ENCODE measurements at places on chromosomes 7 and 10.

DNA sequence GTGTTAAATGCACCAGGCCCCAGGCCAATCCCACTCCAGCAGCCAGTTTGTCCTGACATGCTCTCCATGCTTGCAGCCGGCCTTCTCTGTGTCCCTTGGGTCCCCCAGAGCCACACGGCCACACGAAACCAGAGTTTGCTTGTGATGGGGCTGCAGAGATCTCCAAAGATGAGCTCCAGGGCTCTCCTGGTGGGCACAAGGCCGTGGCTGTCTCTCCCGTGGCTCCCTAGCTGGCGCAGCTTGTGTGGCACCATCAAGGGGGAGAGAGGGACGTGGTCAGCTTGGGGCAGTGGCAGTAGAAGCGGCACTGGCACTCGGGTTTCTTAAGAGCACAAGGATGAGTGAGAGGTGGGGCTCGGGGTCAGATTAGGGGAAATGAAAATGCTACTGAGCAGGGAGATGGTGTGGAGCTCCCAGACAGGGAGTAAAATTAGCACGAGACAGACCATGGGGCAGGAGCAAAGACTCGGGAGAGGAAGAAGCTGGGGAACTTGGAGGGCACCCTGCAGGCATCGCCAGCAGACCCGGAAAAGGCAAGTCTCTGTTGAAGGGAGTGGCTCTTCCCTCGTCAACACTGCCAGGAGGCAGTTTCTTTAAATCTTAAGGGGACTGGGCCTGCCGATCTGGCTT is 572.5 kb upstream of the FOXK1 start:
- DNase-seq, result no peak

DNA sequence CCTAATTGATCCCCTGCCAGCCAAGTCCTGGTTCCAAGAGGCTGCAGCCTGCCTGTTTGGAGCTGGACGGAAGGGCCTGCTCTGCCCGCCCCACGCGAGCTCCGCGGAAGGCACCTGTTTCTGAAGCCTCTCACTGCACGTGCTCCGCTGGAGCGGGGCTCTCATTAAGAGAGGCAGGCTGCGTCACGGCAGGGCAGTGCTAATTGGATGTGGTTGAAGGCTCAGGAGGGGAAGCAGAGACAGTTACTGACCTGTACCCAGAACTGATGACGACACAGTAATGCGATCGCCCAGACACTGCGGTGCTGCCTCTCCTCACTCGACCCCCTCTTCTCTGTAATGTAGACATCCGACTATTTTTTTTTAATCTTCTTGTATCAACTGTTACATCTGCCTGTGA is 411.1 kb upstream of the MGMT start:
- DNase-seq, result no peak

DNA sequence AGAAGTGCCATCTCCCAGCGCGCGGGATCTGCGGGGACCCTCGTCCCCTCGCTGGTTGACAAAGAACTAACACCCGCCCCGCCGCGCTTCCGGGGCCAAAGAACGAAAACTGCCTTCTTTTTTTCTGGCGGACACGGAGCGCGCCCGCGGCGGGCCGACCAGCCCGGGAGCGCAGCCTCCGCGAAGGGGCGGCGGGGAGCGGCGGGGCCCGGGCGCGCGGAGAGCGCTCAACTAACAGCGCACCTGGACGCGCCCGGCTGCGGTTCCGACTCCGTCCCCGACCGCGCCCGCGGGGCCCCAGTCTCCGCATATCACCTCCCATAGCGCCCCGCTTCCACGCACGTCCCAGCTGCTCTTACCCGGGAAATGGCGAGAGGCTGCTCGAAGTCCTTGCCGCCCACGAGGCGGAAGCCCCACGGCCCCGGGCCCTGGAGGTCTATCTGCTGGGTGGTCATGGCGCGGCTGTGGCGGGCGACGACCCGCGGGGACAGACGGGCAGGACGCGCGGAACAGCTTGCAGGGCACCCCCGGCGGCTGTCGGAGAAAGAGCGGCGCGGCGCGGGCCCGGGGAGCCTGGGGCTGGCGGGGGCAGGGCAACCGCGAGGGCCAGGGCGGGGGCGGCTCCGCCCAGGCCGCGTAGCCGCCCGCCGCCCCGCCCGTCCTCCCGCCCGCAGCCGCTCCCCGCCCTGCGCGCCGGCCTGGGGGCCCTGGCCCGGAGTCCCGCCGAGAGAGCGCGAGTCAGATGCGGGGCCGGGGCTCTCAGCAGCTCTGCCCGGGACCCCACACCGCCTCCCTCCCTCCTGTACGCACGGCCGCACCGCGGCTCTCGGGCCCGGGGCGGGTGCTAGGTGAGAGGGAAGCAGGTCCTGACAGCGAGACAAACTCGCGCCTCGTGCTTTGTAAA is at the start of gene PDLIM1:
TSS of gene PDLIM1 (minus strand) at position 543 of the 904 bp plus-strand sequence. CDS start at position 455, 88 bp downstream.
- DNase-seq, result no peak

- no peak for DNase-seq
These were observed 94.2 kb downstream of the C10orf90 start for GRCh38 chr10:126576336-126576735.

GRCh38 chr10:75593692-75594556 is 162.5 kb downstream of the LRMDA start:
- no peak for DNase-seq

DNA sequence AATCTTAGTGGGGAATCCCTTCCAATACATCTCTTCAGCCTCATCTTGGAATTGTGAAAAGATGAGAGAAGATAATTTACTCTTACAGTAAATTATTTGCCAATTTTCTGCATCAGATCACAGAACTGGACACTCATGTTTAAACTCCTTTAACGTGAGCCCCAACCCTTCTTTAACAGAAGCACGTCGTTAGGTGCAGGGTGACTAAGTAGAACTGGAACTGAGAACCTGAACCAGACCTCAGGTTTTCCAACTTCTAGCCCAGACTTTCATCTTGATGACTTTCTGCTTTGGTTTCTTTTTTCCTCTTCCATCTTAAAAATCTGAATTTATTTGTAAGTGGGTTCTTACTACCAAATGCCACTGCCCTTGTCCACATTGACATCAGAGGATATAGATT is 57.2 kb upstream of the LYZL2 start:
- no peak for DNase-seq

DNA sequence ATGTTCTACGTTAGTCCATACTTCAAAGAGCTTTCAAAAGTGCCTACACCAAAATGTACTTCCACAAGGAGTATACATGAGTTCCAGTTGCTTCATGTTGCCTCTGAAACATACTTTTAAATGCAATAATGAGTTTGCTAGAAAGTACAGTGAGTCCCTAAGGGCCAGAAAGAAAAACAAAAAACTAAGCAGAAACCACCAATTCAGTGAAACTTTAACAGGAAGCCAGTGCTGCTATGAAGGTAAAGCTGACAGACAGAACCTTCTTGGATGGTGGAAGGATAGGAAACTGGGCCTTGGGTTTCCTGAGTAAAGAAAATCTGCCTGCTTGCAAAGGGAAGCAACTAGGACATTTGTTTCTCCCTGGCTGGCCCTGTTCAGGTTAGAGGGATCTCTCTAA is 104.2 kb downstream of the CTTNBP2 start:
- DNase-seq, result no peak

DNA sequence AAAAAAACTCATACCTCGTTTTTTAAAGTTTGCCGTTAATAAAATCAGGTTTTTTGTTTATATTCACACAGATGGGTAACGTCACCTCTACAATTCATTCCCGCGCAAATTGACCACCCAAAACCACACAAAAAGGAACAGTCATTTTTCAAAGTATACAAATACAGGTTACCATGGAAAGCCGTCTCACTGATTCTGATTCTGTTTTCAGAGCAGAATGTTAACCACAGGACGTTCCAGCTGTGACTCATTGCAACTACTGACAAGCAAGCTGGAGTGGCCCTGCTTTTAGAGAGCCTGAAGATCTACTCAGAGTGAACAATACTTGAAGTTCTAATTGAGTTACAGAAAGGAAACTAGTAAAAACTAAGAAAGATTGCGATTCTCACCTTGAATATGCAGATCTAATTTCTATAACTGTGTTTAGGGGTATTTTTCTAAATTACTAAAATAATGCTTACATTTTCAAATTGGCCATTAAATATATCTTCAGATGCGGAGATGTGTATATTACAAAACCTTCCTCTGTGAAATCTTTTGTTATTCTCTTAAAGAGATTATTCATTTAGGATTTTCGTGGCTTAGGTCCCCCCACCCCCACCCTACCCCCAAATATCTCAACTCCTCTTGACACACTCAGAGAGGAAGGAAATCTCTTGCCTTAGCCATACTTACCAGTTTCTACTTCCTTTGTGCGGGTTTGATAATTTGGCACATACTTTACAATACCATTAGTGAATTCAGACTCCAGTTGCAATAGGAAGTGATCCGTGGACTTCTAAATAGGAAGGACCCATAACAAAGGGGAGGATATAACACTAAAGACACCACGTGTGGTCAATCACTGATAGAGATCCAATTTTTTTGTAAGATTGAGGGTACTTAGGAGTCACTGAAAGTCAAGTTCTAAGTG is 106.0 kb downstream of the CUBN start:
- DNase-seq, result peak; percentile 51
